Vagina (tissue), 2 donors: ENCODE measurements at places on chromosomes 12 and 14.

- no peak for DNase-seq
Measured at GRCh38 chr14:39085933-39086332, 17.1 kb downstream of the SEC23A start.

- DNase-seq = no peak
Measured at GRCh38 chr12:77754086-77754485, 76.6 kb upstream of the NAV3 start.

- no peak for DNase-seq
Measured at GRCh38 chr12:65675141-65675621, 149.1 kb upstream of the HMGA2 start.

DNA sequence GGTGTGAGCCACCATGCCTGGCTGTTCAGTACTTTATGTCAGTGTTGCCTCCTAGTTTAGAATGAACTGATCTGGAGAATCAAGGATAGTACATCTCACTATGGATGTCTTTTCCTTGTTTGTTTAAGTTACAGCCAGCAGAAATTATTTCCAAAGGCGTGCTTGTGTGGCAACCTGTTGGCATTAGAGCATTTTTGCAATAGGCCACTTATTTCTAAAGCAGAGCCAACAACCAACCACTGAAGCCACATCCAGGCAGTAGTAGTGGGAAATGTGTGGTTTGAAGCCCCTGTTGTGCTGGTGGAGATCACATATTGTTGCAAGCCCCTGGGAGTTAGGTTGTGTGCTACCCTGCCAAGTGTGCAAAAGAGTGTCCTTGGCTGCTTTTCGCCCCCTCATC lies 3.7 kb downstream of the ANO6 start:
- no peak for DNase-seq

- DNase-seq = no peak
Measured at GRCh38 chr12:15244341-15244740, 23.1 kb upstream of the RERG start.

DNA sequence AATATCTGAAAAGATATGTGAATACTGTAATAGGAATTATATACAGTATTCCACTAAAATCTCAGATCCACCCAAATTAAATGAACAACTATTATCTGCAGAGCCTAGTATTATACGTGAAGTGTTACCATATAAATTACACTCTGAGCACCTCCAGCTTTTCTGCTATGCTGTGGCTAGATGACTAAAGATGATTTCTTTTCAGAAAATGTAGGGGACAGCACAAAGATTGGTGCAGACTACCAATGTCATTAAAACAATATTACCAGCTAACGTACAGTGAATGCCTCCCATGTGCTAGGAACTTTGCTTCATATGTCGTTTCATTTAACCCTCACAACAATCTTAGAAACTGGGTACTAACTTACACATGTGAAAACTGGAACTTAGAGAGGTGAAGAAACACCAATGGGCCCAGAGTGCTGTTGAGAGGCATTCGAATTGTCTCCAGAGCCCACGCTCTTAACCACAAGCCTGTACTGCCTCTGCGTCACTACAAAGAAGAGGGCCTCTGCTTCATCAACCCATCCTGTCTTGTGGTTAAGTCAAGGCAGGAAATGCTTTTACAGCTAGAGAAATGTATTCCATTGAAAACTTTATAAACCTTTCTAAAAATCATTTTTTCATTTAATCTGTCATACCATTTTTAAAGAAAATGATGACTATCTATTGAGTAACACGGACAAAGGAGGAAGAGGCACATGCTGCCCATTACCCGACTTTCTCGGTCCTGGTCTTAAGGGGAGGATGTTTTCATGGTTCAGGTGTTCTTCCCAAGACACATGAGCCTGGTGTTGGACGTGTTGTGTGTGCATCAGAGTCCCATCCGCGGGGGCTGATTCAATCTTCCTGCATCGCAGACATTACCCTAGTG lies 1.3 kb downstream of the GPR65 start:
- no peak for DNase-seq

DNA sequence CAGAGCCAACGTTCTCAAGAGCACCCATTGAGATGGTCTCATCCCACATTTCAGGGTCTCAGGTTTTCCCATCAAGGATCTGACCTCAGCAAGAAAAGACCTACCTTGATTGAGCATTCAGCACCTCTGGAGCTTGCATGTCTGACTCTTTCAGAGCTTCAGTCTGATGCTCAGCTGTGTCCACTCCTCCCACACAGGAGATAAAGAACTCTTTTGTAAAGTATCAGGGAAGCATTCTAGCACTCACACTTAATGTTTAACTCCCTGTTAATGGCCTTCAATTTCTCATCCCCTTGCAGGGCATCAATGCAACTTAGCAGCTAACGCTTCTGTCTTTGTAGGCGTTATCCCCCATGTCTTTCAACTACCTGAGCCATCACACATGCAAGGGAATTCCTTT lies 124.1 kb downstream of the GALC start:
- no peak for DNase-seq

DNA sequence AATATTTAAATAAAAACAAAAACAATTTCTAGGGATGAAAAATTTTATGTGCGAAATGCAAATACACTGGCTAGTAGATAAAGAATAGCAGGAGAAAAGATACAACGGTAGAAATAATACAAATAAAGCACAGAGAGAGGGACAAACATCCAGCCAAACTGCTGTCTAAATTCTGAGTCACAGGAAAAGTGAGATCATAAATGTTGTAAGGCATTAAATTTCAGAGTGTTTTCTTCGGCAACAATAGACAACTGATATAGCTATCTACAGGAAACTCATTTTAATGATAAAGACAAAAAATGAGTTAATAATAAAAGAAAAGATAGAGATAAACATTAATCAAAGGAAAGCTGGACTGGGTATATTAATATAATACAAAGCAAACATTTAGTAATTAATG lies 122.2 kb downstream of the NTS start:
- DNase-seq = no peak
